LoVo (cell line): ENCODE measurements at places on chromosomes 13 and 19.

DNA sequence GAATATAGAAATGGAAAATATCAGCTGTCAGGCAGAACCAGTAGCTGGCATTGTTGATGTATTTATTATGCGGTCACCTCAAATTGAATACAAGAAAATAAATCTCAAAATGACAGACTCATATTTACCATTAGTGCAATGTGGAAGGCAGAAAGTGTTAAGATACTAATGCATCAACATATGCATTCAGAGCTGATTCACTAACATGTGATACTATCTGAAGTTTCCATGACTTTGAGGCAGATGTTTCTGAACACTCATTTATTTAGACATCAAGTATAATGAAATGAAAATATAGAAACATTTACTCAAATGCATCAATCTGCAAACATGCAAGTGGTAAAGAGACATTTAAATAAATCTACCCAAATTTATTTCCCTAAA, 474.2 kb upstream of the SLC10A2 start:
- no peak for DNase-seq

GRCh38 chr19:31350693-31351055, 1.4 kb upstream of the TSHZ3 start:
- no peak for DNase-seq

GRCh38 chr13:60167121-60167520, 3.4 kb upstream of the DIAPH3 start:
- no peak for DNase-seq

GRCh38 chr19:56333506-56333905, 18.9 kb upstream of the ZSCAN5A start:
- DNase-seq: peak; percentile 54

DNA sequence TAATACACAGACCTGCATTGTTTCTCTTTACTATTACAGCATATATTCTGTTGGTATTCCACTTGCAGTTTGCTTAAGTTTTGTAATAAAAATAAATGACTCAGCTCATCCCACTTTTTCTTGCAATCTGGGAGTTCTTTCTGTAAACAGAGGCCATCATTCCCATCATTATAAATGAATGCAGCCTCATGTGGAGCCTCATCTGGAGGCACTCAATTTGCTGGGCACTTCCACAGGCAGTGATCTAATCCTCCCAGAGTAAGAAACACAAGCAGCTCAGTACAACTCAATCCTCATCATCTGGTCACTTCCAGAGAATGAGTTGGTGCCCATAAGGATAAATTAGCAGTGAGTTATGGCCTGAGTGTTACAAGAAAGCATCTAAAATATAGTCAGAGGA, 2801.9 kb downstream of the PCDH9 start:
- no peak for DNase-seq

DNA sequence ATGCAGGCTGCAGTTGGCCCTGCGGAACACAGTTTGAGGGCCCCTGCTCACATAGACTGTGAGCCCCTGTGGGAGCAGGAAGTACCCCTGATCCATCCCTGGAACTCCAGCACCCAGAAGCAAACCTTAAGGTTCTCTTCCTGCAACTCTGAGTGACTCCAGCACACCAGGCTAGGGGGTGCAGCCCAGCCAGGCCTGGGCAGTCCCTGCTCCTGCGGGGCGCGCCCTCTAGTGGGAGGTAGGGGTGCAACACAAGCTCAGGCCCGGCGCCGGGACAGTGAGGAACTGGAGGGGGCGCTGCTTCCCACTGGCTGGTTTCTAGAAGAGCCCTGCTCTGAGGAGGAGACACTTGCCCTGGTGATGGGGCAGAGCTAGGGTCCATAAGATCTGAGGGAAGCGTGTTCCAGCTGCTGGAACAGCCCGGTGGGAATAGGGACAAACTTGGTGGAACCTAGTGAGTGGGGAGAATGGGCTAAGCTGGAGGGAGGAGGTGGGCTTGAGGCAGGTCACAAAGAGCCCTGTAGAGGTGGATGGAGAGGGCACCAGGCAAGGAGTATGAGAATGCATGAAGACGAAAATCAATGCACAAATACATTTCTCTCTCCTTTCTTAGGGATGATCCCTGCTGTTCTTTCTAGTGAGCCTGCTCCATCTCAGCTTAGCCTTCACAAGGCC, 5.0 kb downstream of the ZSCAN5A start:
- peak; percentile 8 for DNase-seq

DNA sequence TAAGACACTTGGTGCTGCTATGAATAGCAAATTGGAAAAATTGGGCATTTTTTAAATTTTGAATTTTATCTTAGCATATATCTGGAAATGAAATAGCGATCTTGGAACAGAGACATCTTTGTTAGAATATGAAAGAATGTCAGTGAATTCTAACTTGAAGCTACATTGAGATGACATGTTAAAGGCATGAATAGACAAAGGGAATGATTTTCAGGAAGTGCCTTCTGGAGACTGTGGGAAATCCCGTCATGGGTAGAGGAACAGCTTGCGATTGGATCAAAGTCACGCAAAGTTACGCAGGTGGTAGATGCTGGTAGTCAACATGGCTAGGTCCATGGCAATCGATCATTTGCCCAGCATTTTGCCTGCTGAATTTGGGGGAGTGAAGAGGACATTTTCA, 43.5 kb downstream of the LRCH1 start:
- DNase-seq: no peak
